ENCODE measurements at places on chromosomes 1 and 21.

DNA sequence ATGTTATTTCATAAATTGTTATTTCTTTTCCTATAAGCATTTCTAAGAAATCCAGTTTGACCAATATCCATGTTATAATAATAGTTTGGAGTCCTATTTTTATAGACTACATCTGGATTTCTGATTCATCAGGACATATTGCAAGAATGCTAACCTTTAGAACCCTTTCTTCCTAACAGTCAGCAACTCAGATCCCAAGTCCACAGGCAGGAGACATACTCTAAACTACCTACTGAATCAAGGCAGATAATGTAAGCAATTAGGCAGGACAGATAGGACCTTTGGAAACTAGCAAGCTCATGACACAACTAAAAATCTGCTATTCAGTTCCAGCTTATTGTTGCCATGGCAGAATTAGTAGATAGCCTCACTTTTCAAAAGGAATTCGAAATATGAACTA is 104.1 kb downstream of the DENND1B start:
- DNase-seq: no peak

- DNase-seq: no peak
These were observed 23.2 kb downstream of the TRIT1 start for GRCh38 chr1:39859859-39860812.

- no peak for DNase-seq
These were observed 33.6 kb upstream of the DISP1 start for GRCh38 chr1:222781251-222781650.

- DNase-seq: no peak
These were observed 115.5 kb upstream of the VAV3 start for GRCh38 chr1:108080448-108080847.

DNA sequence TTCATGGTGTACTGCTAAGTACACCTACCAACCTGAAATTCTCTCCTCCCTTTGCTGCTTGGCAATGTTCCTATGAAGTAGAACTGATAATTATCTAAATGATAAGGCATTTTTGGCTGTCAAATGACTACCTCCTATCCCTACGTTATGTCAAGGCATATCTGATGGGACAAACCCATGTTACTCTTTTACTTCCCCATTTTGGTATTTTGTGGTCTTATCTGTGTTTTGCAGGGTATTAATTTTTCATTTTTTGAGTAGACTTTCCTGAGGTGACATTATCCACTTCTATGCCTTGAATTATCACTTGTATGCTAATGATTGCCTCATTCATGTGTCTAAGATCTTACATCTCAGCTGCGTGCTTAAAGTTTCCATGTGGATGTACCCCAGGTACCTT is 499.6 kb upstream of the B3GALT2 start:
- DNase-seq: no peak

DNA sequence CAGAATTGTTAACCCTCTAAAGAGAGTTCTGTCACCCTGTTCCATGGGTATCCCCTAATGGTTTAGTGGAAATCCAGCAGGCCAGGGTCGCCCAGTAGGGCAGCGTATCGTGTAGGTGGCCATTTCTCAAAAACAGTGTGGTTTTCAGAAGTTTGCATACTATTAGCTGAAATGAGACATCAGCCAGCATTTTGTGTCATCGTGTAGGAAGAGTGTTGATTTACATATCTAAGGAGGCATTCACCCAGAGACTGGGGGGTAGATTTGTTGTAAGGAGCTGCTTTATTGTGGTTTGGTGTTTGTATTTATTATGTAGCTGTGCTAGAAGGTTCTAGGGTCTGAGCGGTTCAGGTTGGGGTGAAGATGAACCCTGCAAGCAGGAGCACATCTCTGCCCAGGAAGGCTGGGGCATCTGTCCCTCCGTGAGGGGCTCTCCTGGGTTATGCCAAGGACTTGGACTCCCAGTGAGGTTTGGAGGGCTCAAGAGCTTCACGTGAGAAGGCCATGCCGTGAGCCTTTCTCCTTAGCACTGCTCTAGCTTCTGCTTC is 174.4 kb downstream of the PGBD5 start:
- no peak for DNase-seq

- DNase-seq: no peak
These were observed 12.5 kb downstream of the ADORA1 start for GRCh38 chr1:203139976-203140475.

GRCh38 chr1:65255035-65255655 is 54.2 kb upstream of the DNAJC6 start:
- no peak for DNase-seq

DNA sequence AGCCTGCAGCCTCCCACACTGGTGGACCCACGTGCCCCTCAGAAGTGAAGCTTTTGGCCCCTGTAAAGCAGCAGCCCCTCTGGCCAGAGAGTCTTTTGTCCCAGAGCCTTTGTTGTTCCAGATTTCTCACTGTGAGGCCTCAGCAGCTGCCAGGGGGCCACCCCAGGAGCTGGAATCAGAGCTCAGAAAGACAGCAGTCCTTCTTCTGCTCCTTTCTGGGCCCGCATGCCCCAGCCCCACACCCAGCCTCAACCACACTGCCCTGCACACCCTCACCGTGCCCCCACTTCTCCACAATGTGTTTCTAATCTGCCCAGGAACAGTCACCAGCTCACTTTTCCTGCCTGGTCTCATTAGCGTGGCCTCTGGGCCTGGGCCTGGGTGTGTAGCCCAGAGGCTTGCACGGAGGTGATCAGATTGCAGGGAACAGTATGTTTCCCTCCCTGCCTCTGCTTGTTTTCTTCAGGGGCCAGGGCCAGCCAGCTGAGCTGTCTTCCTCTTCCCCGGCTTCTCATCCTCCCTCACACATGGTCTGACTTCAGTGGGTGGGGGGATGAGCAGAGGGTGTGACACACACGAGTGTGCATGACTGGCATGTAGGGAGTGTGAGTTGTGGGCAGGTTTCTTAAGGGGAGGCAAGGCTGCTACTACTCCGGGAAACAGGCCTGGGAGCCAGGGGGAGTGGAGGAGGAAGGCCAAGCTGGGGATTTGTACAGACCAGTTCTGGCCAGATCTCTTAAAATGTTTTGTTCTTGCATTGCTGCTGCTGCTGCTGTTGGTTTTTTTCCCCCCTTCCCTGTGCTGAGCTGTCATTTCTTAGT is 82.5 kb upstream of the ZNF648 start:
- DNase-seq: no peak

GRCh38 chr1:196857188-196857587 is 30.7 kb upstream of the CFHR4 start:
- no peak for DNase-seq

DNA sequence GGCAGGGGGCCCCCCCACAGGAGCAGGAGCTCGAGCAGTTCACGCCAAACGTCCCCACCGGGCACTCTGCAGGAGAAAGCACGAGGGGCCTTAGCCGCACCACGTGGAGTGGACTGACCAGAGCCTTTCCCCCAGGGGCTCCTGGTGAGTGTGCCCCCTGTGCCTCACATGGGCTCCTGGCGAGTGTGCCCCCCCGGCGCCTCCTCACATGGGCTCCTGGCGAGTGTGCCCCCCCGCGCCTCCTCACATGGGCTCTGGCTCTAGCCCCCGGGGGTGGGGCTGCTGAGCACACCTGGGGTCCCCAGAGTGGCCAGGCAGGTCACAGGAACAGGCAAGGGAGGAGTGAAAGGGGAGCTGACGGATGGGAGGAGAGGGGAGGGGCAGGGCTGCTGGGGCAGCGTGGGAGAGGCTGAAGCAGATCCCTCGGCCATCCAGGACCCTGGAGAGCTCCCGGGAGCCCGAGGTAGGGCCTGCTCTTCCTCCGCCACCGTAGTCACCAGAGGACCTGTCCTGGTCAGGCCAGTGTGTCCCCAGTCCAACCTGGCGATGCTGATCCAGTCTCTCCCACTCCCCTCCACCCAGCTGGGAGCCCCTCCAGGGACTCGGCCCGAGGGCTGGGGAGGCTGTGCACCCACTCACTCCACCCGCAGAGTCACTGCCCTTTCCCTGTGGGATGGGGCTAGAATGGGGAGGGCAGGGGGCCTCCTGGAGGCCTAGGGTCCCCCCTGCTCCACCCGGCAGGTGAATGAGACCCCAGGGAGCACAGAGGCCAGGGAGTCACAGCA is 47.6 kb downstream of the ARHGEF16 start:
- DNase-seq: no peak

DNA sequence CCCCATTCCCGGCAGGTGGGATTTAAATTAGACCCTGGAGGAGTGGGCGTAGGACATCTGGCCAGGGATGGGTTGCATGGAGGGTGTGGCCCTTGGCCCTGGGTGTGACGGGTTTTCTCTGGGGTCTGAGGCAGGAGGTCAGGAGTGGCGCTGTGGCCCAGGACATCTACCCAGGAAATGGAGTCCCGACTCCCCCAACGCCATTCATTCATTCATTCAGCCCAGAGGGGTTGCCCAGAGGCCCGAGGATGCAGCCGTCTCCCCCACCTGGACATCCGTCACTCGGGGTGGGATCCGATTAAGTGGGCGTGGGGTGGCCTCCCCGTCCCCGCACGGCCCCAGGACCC is 663 bp downstream of the ATP13A2 start:
- no peak for DNase-seq

DNA sequence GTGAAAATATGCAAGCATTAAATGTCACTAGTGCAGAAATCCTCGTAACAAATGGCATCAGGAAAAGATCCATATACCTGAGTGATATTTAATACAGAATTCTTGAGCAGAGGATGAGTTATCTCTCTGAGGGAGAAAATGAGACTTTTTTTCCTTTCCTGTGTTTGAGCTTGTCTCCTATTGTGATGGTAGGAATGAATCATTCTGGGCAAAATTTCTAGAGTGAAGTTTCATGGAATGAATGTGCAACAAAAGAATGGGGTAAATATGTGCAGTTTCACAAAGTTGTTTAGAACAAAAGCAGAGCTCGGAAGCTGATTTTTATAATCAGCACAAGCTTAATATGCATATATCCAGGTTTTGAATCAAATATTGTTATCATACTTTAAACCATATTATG is 4.6 kb downstream of the CTPS1 start:
- no peak for DNase-seq

- no peak for DNase-seq
These were observed 20.9 kb downstream of the SDC3 start for GRCh38 chr1:30887485-30888315.

DNA sequence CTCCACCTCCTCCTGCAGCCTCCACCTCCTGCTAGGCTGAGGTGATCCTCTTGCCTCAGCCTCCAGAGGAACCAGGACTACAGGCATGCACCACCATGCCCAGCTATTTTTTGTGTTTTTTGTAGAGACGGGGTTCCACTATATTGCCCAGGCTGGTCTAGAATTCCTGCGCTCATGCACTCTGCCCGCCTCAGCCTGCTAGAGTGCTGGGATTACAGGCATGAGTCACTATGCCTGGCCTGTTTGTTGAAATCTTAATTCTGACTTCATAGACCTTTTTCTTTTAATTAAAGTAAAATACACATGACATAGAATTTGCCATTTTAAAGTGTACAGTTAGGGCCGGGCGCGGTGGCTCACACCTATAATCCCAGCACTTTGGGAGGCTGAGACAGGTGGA is 42.7 kb downstream of the FAAP20 start:
- no peak for DNase-seq

- no peak for DNase-seq
These were observed 220.5 kb upstream of the B3GALT2 start for GRCh38 chr1:193406901-193407300.

DNA sequence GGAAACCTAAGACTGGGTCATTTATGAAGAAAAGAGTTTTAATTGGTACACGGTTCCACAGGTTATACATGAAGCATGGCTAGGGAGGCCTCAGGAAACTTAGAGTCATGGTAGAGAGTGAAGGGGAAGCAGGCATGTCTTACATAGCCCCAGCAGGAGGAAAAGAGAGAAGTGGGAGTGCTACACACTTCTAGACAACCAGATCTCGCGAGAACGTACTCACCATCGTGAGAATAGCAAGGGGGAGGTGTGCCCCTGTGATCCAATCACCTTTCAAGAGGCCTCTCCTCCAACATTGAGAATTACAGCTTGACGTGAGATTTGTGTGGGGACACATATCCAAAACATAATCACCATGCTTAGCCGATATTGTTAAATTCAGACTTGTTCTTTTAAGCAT is 62.8 kb downstream of the DYRK1A start:
- no peak for DNase-seq

GRCh38 chr1:14610761-14611160 is 12.3 kb downstream of the KAZN start:
- DNase-seq: no peak

GRCh38 chr1:51170342-51170741 is 65.7 kb upstream of the RNF11 start:
- no peak for DNase-seq

DNA sequence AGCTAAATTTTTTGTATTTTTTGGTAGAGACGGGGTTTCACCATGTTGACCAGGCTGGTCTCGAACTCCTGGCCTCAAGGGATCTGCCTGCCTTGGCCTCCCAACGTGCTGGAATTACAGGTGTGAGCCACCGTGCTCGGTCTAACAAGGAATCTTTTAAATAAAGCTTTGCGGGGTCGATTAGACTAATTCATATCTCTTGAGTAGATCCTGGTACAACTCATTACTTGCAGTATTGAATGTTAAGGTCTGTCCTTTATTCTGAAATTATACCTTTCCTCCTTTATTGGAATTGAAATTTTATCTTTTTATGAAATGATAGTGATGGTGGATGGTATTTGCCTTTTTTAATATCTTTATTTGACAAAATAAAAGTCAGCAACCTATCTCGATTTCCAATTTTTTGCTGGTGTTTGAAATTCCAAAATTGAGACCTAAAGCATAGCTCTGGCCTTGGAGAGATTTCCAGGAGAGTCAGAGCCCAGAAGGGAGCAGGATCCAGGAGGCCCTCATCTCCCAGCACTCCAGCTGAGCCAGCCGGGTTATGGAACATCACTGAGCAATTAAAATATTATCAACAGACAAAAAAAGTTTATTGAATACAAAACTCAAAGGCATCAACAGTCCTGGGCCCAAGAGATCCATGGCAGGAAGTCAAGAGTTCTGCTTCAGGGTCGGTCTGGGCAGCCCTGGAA is 4.7 kb downstream of the S100A2 start:
- DNase-seq: no peak

GRCh38 chr1:56627019-56627635 is 18.0 kb upstream of the PRKAA2 start:
- DNase-seq: no peak

GRCh38 chr1:14909273-14909672 is 244.3 kb upstream of the TMEM51 start:
- DNase-seq: no peak

DNA sequence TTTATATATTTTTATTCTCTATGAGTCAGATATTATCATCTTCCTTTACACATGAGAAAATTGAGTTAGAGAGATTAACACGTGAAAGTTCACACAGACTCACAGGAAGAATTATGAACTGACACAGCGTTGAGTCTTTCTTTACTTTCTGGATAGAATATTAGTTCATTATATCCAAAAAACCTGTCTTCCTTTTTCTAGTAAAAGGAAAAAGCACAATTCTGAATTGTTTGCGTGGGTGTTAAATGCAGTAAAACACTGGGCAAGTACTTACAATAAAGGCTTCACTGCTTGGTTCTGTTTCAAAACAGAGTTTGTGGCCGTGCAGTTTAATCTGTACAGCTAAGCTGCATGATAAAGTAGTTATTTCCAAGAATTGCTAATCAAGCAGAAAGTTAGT is 10.8 kb downstream of the MAGI3 start:
- DNase-seq: no peak

DNA sequence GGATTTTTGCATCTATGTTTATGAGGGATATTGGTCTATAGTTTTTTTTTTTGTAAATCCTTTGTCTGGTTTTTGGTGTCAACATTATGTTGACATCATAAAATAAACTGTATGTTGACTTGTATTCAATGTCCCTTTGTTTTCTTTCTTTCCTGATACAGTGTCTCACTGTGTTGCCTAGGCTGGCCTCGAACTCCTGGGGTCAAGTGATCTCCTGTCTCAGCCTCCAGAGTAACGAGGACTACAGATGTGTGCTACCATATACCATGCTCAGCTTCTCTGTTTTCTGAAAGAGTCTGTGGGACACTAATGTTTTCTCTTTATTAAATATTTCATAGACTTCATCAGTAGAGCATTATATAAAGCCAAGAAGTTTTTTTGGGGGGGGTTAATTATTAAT is 18.3 kb downstream of the MAN1C1 start:
- no peak for DNase-seq

Data from SW 1271 (cell line).